ENCODE measurements at places on chromosomes 2 and 18. TPM values are rescaled to one million over a fixed set of nuclear protein-coding genes. Genes with fewer than 3 reads are reported as not detected.

GRCh38 chr2:135167273-135167672, 115.2 kb downstream of the RAB3GAP1 start:
- DNase-seq, result no peak

GRCh38 chr2:165407466-165407865, 62.0 kb upstream of the CSRNP3 start:
- DNase-seq, result no peak

DNA sequence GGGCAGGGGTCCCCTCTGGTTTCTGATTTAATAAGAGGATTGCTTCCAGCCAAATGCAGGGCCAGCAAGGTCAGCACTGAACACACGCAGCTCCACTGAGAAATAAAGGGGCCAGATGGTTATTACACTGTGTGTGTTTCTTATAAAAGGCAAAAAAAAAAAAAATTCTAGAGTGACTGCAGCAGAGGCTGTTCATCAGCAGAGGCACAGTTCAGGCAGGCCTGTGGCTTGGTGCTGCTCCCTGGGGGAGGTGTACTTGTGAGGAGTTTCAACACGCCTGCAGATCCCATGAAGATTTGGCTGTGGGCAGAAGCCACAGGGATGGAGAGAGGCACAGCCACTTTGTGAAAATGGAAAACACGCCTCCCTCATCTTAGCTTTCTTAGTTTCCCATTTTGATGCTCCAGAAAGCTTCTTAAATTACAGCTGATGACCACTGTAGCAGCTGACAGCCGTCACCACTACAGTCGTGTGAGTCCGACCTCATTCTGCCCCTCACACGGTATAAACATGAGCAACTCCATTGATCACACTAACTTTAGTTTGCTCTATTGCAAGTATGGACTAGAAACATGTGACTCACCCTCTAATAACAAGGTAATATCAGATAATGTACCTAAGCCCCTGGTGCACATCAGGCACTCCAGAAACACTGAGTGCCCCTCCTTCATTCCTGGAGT, 726.5 kb upstream of the RAB6C start:
- no peak for DNase-seq

DNA sequence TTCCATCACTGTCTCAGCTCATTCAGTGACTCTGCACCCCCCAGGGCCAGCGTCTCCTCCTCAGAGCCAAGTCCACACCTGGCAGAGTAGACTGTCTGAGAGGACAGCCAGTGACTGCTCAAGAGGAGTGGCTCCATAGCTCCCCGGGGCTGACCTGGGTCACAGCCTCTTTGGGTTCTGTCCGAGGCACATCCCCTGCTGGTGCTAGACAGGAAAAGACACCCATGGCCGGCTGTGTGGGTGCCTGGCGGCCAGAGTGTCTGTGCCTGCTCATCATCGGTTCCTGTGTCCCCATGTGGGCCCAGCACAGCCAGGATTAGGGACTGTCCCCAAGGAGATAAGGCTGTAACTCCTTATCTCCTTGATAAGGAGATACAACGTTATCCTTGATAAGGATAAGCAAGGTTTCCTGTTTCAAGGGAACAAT, 3.5 kb upstream of the CROCC2 start:
- no peak for DNase-seq

DNA sequence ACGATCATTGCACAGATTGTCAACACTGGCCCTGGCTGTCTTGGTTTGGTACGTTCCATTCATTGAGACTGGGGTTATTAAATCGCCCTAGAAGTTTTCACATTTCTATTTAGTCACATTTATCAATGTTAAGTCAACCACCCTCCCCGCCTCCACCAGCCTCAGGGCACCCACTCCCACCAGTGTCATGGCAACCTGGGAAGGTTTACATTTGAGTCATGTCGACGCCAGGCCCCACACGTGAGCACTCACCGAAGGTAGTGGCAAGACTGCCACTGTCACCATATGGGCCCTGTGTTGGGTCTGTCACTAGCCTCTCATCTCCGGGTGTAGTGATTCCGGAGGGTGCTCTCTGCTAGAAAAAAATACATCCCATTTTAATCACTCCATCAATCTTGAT, 194.2 kb downstream of the TWIST2 start:
- DNase-seq, result no peak

- no peak for DNase-seq
Observed at GRCh38 chr2:17085546-17086202, 420.0 kb upstream of the CYRIA start.

DNA sequence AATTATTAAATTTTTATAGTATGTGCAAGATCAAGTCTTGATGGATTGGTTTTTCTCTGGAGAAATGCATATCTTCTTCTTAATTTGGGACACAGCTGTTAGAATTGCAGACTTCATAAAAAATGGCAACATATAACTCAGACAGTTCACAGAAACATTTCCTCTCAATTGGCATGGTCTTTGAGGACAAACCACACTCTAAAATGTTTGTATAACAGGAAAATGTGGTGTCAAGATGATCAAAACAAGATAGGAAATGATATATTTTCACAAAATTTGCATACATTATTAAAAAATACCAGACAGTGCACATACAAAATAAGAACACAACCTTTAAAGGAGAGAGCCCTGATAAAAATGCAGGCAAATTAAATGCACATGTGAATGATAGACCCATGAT, 63.9 kb downstream of the ICOS start:
- DNase-seq, result no peak

The PROKR1 gene
- not detected for total RNA-seq

The HRH4 gene
- 0.10 TPM for total RNA-seq

Data from MCF 10A (cell line).